Activated effector memory CD4-positive, alpha-beta T cell treated with Interleukin-2 at 50 U/mL for 16 hours (primary cell): ENCODE measurements at places on chromosomes 13 and 19.

GRCh38 chr19:41309180-41310032 is 566 bp upstream of the CCDC97 start:
- DNase-seq: no peak

DNA sequence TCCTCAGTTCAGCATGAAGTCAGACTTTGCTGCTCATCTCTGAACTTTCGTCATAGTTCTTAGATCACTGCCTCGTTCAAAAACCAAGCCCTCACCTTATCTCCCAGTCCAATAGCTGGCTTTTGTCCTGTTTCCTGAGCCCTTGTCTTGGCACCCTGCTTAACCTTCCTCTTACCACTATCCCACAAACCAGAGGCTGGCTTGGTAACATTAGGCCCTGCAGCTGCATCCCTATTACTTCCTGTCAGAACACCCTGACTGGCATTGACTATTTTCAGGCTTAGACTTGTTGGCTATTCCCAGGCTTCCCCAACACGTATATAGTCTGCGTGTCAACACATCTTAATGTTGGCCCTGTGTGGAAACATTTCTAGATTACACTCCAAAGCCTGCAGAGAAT is 172.4 kb downstream of the VWA8 start:
- no peak for DNase-seq

GRCh38 chr13:34417896-34418295 is 524.2 kb upstream of the NBEA start:
- DNase-seq: no peak

GRCh38 chr19:34335914-34336313 is 29.1 kb upstream of the GPI start:
- DNase-seq: no peak

DNA sequence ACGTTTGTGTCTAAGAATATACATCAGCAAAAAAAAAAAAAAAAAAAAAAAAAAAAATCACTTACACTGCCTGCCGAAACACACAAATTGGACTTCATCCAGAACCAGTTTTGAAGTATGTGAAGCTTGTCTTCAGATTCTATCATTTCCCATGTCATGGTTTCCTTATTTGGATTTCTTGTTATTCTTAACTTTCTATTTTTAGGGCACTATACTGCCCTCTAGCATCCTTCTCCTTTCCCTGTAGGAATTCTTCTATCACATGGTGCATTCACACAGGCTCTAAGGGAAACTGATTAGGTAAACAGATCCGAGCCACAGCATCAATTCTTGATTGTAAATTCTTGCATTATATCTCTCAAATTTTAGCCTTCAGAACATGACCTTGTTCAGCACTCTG is 1507.5 kb downstream of the OLFM4 start:
- DNase-seq: no peak
